ENCODE measurements at places on chromosomes 4 and X.

DNA sequence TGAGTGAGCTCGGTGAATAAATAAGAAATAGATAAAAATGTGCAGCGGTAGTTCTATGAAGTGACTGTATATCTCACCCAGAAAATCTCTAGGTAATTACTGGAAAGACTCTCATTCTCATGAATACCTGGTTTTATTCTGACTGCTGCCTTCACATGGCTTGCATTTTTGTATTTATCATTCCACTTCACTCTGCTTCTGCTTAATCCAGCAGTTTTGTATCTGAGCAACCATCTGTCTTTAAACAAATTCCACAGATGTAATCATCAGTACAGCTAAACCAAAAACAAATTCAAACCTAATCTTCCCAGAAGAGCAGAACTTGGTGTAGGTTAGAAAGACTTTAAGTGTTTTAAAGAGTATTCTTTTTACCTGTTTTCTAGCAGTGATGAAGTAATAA, 11.2 kb upstream of the ALB start:
- no peak for DNase-seq

GRCh38 chr4:123986268-123986798, 589.7 kb downstream of the SPRY1 start:
- no peak for DNase-seq

DNA sequence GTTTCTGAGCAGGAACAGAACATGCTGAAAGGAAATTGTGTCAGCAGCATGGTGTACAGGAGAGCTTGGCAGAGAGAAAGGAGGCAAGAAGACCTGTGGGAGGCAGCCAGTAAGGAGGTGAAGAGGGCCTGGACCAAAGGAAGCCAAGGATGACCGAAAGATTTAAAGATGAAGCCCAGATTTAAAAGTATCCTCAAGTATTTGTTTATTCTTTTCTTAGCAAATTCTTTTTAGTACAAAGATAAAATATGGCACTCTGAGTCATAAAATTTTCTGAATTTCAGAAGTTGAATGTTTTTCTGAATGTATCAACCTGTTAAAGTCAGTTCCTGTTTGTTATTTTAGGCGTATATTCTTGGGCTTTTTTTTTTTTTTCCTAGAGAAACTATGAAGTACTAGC, 3.5 kb downstream of the PKD2 start:
- no peak for DNase-seq

- DNase-seq = peak; percentile 63
These were observed 111.1 kb upstream of the ACSL4 start for GRCh38 chrX:109843963-109844751.

DNA sequence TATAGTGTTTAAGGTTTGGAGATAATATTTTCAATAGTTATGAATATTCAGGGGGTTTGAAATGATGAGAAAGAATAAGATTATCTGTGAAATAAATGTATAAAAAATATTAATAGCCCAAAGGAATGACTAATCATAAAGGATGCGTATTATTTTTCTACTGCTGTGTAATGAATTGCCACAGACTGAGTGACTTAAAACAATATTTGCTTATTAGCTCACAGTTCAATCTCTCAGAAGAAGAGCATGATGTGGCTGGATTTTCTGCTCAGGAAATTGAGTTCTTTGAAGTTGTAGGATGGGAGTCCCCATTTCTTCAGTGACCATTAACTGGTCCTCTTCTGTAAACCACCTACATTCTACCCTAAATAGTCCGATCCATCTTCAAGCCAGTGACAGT, 1680.8 kb upstream of the AGA start:
- no peak for DNase-seq

DNA sequence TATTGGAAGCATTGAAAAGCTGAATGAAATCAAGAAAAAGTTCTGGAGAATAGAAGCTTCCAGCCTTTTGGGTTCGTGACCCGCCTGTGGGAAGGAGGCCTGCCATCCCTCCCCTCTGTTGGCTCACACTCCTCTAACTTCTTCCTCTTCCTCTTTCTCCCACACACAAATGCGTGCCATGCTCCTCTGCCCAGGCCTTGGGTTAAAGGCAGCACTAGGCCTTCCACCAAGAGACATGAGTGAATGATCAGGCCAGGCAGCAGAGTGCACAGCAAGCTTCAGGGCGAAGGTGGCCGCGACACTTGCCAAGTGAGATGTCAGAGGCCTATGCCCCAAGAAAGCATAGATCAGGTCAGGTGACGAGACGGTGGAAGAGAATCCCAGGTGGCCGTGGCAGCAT, 38.4 kb downstream of the FAM193A start:
- DNase-seq = peak; percentile 82

- DNase-seq = no peak
These were observed 35.7 kb upstream of the PDE5A start for GRCh38 chr4:119664168-119664907.

DNA sequence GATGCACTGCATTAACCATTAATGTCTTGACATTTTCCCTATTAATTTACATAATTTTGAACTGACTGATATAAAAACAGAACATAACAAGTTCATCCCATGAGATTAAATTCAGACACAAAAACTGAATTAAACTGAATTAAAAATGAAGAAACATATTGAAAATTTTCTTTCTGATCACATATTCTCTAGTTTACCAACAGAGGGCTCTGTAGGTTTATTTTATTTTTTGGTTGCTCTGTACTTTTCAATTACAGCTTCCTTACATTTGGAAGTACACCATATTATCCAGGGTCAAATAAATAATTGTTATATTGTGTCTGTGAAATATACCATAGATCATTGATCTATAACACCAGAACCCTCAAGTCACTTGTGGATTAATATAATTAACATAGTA, 27.3 kb upstream of the CT83 start:
- no peak for DNase-seq

- no peak for DNase-seq
These were observed 3.7 kb downstream of the FGD1 start for GRCh38 chrX:54492340-54492739.

- DNase-seq = peak; percentile 68
These were observed 548 bp downstream of the TLR1 start for GRCh38 chr4:38803833-38804653.

- DNase-seq = no peak
These were observed 374.2 kb upstream of the SMIM31 start for GRCh38 chr4:164379694-164380093.

GRCh38 chr4:183443655-183444213, 702 bp upstream of the CDKN2AIP start:
- peak; percentile 47 for DNase-seq

DNA sequence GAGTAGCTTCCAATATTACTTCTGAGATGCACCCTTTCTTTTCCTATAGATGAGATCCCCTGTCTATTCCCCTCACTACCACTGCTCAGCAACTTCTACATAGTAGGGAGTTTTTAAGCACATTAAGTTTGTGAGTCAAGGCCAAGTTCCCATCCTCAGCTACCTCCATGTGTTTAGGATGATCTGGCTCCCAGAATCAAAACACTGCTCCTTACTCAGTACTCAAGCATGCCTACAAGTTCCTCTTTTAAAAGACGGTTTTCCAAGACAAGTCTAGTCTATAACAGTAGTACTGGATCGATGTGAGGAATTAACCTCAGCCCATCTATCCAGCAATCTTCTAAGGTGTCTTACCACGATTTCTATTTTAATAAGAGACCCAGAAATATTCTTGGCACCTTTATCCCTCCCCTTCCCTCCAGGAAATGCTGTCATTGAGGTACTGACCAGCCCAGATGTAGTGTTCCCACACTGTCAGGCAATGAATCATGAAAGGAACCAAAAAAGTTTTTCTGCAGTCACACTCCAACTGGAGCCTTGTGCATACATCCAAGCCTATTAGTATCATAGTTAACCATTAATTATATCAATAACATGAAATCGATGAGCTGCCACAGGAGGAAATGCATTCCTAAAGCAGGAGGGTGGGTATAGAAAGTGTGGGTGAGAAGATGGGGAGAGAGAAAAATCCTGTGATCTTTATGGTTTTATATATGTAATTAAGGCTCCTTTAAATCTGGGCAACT, 29.6 kb downstream of the AREG start:
- DNase-seq = no peak

DNA sequence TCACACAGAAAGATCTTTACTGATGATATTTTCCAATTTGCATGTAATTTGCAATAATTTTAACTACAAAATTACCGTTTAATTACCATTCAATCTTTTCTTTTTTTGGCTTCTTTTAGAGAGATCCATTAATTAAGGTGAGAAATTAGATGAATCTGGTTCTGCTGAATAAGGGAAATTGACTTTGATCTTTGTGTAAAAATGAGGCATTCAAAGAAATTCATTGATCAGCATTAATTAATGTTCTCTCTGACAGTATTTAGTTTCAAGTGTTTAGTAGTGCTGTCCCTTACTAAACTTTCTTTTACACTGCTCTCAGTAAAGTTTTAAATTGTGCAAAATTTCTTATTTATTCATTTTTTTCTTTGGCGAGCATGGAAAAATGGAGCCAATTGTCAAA, 97.2 kb upstream of the KCTD8 start:
- no peak for DNase-seq

- peak; percentile 32 for DNase-seq
These were observed 69.3 kb downstream of the HHIP start for GRCh38 chr4:144715230-144715629.

GRCh38 chr4:11002961-11003360, 318.4 kb upstream of the CLNK start:
- DNase-seq = no peak

GRCh38 chr4:181503687-181504390, 739.4 kb upstream of the TENM3 start:
- DNase-seq = no peak

GRCh38 chr4:98507299-98507698, 151.1 kb downstream of the TSPAN5 start:
- no peak for DNase-seq

DNA sequence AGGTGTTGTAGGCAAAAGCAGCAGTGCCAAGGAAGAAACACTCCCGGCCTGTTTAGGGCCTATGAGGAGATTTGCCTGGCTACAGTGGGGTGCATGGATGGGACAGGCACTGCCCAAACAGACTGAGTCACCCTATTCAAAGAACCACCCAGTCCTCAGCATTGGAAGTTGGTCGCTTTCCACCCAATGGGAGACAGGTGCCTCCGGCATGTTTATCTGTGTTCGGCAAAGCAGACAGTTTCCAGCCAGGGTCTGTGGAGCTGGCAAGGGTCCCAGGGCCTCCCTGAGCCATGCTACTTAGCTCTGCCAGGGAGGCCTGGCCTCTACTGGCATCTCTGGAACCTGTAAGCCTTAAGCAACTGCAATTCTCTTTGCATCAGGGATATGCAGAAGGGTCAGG, 165.1 kb upstream of the ATP6AP2 start:
- DNase-seq = no peak

DNA sequence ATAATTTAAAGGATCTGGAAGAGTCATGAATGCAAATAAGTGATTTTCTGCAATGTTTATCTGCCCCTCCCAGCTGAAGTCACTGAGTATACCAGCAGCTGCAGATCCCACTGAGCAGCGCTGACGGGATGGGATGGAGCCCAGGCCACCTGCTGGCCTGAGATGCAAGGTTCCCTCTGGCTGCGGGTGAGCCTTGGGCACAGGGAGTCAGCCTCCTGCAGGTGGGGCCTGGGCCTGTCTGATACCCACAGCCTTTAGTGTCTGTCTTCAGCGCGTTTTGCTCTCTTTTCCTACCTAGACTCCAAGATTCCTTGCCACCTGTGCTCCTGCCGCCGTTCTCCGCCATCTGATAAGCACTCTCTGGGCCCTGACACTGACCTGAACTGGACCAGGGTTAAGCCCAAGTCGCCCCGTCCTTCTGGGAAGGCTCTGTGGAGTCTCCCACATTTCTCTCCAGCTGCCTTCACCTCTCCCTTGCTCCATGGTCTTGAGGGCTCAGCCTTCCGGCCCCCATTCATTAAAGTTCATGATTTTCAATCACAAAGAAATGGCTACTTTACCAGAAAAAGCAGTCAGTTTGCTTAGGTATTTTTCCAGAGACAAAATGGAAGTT, 223.1 kb upstream of the FAT1 start:
- DNase-seq = no peak

- DNase-seq = no peak
These were observed 6.0 kb downstream of the NOA1 start for GRCh38 chr4:56971383-56971782.

DNA sequence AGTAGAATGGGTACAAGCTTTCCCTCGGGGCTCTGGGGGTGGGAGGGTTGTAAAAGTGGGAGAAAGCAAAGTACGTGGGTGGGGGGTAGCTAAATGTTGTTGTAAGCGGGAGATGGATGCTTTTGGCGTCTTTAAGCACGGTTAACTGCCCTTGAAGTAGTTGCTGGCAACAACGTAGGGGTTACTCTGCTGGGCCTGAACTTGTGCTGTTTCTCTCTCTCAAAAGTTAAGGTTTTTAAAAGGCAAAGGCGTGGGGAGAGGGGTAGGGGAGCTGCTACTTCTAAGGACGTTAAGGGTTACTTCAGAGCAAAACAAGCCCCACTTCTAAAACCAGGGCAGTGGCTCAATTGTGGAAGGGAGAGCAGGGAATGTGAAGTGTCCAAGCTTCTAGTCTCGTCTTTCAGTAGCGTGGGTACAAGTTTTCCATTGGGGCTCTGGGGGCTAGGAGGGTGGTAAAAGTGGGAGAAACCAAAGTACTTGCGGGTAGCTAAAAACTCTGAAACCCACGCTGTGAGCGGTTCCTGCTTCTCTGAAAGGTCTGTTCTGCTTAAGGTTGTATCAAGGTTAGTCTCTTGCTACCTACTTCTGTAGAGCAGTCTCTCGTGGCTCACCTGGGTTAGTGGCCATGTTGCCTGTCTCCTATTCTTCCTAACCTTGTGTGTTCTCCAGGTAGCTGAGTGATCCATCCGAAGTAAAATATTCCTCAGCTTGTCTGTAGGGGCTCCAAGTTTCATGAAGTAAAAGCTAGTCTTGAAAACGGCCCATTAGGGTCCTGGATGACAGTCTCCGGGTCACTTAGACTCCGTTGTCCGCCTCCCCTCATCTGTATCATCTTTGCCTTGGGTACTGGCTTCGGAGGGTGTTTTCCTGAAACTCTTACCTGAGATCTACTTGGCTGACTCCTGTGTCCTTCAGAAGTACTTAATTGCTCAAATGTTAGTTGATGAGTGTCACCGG, 1.7 kb upstream of the WDR1 start:
- no peak for DNase-seq

GRCh38 chr4:38734446-38734845, 48.3 kb downstream of the TLR10 start:
- DNase-seq = peak; percentile 39

DNA sequence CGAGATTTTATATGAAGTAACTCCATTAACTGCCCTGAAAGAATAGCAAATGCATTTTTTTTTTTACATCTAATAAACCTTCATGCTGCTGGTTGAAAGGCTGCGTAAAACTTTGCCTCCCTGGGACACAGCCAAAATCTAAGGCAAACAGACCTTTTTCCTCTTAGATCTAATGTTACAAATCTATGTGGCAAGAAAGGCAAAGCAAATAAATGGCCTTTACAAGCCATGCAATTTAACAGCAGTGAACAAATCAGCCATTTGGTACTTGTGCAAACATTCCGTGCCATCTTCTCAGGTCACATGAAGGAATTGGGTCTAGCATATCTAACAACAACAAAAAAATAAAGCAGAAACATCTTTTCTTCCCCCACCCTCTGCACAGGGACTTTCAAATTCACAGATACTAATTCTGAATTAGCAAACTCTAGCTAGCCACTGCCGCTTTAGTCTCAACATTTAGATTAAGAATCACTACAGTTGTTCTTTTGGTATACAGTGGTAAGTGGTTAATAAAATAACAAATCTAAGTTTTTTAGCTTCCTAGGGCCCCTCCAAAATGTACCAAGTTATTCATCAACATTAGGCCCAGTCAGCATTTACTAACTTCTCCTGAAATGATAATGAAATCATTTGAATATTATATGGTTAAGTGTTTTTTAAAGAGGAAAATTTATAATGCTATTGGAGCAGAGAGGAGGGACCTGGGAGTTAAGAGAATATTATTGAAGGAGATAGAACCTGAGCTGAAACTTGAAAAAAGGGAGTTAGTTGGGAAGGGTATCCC, 593.8 kb downstream of the SMARCA1 start:
- DNase-seq = no peak

Data from suppressor macrophage treated with lipopolysaccharide for 4 hours (primary cell).